Sigmoid colon (tissue), 7 donors: ENCODE measurements at places on chromosomes 12 and 14. TPM values are rescaled to one million over a fixed set of nuclear protein-coding genes. Genes with fewer than 3 reads are reported as not detected.

- DNase-seq: no peak
Measured at GRCh38 chr12:107702106-107702505, 16.5 kb downstream of the PWP1 start.

DNA sequence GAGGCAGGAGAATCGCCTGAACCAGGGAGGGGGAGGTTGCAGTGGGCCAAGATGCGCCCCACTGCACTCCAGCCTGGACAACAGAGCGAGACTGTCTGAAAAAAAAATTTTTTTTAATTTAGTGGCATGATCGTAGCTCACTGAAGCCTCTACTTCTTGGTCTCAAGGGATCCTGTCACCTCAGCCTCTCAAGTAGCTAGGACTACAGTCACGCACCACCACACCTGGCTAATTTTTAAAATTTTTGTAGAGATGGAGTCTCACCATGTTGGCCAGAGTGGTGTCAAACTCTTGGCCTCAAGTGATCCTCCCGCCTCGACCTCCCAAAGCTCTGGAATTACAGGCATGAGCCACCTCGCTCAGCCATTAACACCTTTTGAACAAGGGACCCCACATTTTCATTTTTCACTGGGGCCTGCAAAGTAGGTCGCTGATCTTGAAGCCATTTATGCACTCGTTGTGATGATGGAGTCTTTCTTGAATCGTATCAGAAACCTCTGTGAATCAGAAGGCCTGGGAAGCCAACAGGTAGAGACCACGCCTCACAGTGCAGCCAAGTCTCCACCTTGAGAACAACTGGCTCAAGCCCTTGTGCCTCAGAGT lies 5.9 kb downstream of the HCAR1 start:
- no peak for DNase-seq

GRCh38 chr14:88296351-88296750 lies 26.7 kb downstream of the KCNK10 start:
- DNase-seq: no peak

DNA sequence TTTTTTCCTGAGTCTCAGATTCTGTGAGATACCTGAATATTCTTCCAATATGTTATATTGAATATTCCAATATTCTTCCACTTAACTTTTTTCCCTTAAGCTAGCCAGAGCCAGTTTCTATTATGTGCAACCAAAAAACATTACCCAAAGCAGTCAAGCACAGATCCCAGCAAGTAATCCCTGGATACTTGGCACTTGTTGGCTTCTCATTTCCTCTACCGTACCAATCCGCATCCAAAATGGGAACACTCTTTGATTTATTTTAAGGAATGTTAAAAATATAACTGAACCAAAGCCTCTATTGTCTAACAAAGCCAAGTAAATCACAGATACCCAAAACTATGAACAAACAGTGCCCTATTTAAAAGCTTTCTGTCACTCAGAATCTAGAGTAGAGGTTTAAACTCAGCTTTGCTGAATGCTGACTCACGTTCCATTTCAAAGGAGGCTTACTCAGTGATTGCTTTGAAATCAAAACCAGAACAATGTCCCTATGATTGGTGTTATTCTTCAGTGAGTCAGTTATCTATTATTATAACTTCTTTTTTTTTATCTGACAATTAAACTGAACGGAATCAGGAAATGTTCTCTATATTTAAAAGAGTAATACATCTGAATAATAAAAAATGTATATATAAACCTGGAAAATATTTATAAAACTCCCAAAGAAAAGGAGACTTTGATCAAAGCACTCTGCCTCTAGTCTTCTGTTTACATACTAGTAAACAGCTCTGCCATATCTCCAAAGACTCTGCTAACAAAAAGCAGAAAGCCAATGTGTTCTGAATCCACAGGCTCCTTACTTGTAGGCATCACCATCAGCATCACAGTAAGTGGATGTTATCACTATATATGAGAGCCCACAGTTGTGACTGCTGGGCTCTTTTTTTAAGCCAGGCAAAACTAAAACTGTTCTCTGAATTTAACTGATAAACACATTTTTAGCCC lies 360.8 kb downstream of the CCDC91 start:
- DNase-seq: no peak

- DNase-seq: no peak
Measured at GRCh38 chr12:109463756-109464155, 13.3 kb downstream of the KCTD10 start.

Gene ADAM21
- total RNA-seq: 0.27 TPM

Gene MAP3K9
- 0.41 TPM for total RNA-seq

Gene KLRC4
- total RNA-seq: not detected

Gene RNASE1
- 581 TPM for total RNA-seq
